GM23338 (cell line): ENCODE measurements at places on chromosomes 6 and 20.

- DNase-seq: no peak
These were observed 161.2 kb downstream of the SYNDIG1 start for GRCh38 chr20:24630486-24631172.

DNA sequence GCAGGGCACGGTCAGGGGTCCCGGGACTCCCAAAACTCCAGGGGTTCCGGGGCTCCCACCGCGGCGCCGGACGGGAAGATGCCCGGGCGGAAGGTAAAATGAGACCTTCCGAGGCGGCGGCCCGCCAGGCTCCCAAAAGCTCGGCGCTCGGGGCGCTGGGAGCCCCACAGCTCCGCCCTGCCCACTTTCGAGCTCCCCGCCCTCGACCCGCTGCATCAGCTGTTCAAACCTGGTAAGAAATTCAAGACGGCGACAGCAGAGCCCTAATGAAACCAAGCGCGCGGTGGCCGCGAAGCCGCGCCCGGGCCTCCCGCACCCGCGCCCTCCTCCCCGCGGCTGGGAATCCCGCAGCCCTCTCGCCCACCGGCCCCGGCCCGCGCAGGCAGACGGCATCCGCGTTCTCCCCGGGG is 369 bp downstream of the SLC4A11 start:
- DNase-seq: peak; percentile 77

DNA sequence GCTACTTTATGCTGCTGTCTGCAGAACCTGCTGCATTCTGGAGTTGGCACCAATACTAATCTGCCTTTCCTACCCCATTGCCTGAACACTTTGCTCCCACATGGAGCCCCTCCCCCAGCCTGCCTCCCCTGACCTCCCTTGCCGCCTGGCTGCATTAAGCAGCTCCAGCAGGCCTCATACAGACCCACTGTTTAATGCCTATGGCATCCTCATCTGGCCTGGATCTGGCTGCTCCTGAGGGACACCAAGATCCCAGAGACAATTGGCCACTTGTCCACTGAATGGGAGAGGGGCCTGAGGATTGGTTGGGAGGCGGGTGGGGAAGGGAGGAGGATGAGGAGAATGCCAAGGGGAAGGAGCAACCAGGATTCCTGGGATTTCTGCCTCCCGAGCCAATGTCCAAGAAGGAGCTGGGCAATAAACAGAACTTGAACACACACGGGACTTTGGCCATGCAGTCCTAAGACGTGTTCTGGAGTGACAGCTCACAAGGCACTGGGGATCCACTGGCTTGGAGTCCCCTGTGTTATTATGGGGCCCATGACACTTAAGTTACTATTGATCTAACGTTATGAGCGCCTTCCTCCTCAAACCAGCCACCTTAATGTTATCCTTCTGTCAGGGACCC is 10.4 kb upstream of the KCNK5 start:
- peak; percentile 40 for DNase-seq

DNA sequence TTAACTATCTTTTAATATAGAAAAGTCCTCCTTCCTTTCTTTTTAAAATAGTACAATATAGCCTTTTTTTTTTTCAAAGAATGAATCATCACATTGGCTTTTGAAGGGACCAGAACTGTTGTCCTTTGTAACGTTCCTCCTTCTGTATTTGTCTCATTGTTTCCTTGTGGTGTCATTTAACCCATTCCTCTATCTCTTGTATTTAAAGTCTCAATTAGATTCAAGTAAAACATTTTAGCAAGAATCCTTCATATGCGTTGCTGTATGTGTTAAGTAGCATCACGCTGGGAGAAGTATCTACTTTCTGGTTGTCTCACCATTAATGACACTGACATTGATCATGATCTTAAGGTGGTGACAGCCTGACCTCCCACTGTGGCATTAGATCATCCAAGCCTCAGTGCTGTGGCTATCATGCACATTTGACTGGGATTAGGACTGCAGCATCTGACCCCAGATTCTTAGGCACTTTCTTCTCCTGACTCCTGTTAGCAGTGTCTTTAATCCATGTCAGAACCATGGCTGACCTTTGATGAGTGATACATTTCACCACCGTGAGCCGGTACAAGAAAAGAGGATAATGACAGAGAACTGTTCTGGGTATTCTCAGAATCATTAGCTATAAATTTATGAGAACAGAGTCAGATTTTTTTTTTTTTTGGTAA is 67.5 kb upstream of the TFB1M start:
- no peak for DNase-seq

- DNase-seq: no peak
These were observed 257.8 kb downstream of the BTBD3 start for GRCh38 chr20:12175538-12175937.

DNA sequence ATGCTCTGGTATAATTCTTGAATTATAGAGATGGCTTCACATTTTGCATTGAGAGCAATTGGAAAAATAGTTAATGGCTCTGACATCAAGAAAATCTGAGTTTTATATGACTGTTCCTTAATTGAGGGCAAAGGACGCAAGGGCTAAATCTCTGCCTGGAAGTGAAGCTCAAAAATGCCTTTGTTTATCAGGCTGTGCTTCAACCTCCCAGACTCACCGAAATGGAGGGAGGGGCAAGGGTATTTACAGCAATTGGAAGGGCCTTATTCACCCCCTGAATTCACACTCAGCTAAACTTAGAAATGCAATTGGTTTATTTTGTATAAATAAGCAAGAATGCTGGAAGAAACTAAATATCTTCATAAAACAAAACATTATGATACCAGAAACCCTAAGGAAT is 737.2 kb upstream of the MMS22L start:
- peak; percentile 44 for DNase-seq

GRCh38 chr6:144953552-144954240 is 668.6 kb downstream of the UTRN start:
- DNase-seq: no peak

GRCh38 chr6:98833057-98833306 is 1.4 kb upstream of the POU3F2 start:
- DNase-seq: no peak

- DNase-seq: no peak
These were observed 62.8 kb downstream of the IRF4 start for GRCh38 chr6:454148-454991.

DNA sequence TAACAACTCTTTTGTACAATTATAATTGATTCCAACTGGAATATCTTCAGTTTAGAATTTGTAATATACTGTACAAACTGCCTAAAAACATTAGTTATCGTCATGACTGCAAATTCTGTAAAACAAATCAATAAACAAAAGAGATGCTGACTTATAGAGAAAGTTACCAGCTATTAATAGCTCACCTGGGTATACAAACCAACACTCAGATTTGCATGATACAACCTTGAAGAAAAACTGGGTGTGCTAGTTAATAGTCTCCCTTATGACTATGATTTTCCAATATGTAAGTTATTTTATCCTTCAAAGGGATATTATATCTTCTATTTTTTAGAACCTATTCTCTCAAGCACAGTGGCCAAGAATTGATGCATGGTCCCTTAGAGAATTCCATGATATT is 698.5 kb downstream of the FRK start:
- DNase-seq: no peak

GRCh38 chr20:57677584-57677982 is 32.2 kb downstream of the PMEPA1 start:
- DNase-seq: no peak

DNA sequence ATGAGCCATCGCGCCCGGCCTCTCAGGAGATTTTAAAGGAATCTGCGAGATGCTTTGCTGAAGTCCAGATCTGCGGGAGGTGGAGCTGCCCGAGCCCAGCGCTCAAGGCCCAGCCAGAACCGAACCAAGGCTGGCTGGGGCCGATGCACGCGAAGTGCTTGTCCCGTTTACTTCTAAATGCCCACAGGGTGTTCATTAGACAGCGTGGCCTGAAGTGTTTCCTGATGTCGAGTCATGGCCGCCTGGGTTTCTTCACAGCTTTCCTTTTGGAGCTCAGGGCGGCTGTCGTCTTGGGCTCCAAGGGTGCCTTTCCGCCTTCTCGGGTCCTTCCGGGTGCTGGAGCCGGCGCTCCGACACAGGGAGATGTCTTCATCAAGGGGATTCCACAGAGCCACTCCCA is 25.1 kb upstream of the CCR6 start:
- DNase-seq: no peak

- DNase-seq: no peak
These were observed 183.9 kb upstream of the JARID2 start for GRCh38 chr6:15061908-15062515.

- DNase-seq: no peak
These were observed 664.2 kb upstream of the PTCHD4 start for GRCh38 chr6:48775157-48775556.
